ENCODE measurements at places on chromosomes 1 and 21.
A peak's percentile ranks its signal among the peaks of the same experiment; 100 is the strongest.

DNA sequence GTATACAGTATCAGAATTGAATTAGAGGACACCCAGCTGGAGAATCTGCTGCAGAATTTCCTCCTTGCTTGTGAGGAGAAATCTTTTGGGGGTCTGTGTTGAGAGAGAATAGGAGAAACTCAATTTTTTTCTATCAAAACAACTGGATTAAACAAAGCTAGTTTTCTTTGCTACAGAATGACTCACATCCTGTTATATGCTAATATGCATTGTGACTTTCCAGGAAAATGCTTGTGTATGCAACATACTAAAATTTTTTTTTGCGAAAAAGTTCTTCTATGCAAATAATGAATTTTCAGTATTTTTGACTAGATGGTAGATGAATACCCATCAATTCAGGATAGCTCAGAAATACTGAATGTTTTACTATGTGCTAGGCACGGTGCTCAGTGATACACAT is 2.2 kb downstream of the VAMP4 start:
- DNase-seq: peak; percentile 70

DNA sequence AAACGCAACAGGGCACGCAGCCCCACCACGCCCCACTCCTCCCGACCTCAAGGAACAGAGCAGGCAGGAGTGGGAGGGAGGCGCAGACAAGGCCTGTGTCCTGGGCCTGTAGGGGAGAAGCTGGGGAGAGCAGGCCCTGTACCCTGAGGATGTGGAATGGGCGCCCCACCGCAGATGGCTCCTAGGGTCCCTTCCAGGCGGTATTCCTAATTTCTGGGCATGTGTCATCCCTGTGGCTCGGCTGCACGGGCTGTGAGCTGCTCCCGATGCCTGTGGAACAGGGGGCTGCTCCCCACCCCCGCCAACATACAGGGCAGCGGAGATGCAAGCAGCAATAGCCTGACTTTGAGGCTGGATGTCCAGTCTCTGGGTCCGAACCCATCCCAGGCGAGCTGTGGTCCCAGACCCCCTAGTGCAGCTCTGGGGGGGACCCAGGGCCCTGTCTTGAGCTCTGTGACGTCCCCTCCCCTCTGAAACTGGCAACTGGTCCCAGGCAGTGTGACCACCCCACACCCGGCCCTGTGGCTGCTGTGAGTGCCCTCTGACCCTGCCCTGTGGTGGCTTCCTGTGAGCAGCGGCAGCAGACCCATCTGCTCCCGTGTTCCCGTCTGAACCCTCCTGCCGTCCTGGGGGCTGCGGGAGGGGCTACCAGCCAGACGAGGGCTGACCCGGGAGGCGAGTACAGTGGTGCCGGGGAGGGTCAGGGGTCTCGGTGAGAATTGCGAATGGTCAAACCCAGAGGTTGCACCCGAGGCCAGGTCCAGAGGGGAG is 13.9 kb upstream of the COL6A2 start:
- no peak for DNase-seq

- no peak for DNase-seq
Observed at GRCh38 chr1:69126796-69127195, 440.9 kb upstream of the LRRC7 start.

- no peak for DNase-seq
Observed at GRCh38 chr1:168408884-168409283, 128.2 kb downstream of the TBX19 start.

Data from inflammatory macrophage treated with lipopolysaccharide for 1 hour (primary cell).